Ovary (tissue), 10 donors: ENCODE measurements at places on chromosomes 6 and 20. TPM values are rescaled to one million over a fixed set of nuclear protein-coding genes. Genes with fewer than 3 reads are reported as not detected.

DNA sequence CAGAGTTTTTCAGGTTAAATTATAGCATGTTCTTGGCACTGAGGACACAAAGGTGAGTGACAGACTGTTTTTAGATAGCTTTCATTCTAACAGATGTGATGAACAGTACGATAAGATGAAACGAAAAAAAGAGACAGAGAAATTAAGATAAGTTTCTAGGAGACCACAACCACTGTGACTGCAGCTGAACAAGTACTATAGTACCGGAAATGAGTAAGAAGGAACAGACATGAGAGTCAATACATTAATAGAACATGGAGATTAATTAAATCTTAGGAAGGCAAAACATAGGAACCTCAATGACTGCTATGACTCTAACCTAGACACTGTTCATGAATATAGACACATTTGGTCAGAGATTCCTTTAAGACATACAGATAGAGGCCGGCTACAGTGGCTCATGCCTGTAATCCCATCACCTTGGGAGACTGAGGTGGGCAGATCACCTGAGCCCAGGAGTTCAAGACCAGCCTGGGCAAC, 40.2 kb downstream of the HBS1L start:
- peaks cover 3% of the 10 kb centered on the region for H3K27me3 ChIP-seq
- no peaks in the 10 kb centered on the region for H3K36me3 ChIP-seq
- DNase-seq = no peak
- H3K27ac ChIP-seq = no peak overlapping the region

- no peaks in the 10 kb centered on the region for H3K36me3 ChIP-seq
- no peak overlapping the region for H3K27ac ChIP-seq
- H3K27me3 ChIP-seq = no peaks in the 10 kb centered on the region
- no peaks in the 10 kb centered on the region for H3K4me1 ChIP-seq
- no peak for DNase-seq
Measured at GRCh38 chr20:24616258-24617079, 147.0 kb downstream of the SYNDIG1 start.

DNA sequence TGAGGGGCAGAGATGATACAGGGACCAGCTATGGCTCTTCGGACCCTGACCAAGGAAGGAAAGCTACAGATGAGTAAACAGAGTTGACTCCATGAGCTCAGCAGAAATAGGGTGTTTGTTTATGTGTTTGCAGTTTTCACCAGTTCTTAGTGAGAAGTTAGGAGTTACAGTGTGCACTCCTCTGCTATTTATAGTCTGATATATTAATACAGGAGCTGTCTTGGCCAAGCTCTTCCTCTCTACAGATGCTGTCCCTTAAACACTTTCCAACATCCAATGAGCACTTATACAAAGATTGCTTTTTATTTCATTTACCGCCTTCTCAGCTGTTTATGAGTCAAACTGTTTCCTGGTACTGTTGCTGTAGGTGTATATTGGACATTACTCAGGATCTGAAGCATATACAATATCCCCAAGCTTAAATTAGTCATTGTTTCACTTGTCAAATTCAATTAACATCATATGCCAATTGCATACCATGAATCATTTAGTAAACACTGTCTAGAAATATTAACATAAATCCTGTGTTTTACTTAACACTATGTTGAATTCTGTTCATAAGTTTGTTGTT, 618.0 kb downstream of the PRKN start:
- no peak overlapping the region for H3K27ac ChIP-seq
- no peak overlapping the region for H3K4me3 ChIP-seq
- H3K4me1 ChIP-seq = no peaks in the 10 kb centered on the region
- DNase-seq = no peak

DNA sequence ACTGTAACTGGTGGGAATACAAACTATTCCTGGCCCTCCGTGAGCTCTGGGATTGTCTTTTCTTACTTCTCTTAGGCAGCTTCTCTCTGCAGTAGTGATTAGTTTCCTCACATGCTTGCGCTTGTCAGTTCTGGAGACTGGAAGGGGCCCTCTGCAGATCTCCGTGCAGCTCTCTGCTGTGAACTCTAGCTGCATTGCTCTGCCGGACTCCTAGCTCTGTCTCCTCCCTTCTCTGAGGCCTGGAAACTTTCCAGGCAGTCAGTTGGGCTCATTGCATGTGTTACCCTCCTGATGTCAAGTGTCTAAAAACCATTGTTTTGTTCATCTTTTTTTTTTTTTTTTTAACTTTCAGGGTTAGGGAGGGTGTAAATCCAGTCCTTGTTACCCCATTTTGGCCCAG, 102.3 kb downstream of the CTNNBL1 start:
- no peaks in the 10 kb centered on the region for H3K4me1 ChIP-seq
- no peak overlapping the region for H3K4me3 ChIP-seq

DNA sequence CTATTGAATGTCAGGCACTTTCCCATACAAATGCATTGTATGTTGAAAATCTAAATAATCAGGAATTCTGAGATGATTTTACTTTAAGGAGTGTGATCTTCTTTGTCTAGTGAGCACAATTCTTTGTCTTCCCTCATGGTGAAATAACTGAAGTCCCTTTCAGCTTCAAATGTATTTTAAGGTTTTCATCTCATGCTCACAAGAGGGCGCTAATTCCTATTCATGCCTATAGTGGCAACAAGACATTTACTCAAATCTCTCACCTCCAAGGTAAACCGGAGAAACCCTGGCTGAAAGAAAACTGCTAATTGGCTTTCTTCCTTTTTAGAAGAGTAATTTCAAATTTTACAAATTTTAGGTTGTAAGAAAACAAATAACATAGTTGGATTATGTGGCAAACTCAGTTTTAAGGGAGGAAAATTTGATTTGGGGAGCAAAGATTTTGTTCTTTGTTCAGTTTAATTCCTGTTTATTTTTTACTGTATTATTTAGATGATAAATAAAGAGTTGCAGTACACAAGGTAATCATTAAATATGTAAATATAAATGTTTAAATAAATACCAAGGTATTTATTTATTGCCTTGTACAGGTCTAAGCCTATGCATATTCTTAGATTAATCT, 69.1 kb downstream of the SLC35F1 start:
- H3K27ac ChIP-seq = no peak overlapping the region
- H3K4me1 ChIP-seq = no peaks in the 10 kb centered on the region
- H3K36me3 ChIP-seq = no peaks in the 10 kb centered on the region
- H3K27me3 ChIP-seq = no peaks in the 10 kb centered on the region
- no peak overlapping the region for H3K4me3 ChIP-seq

GRCh38 chr20:42721923-42722322, 467.8 kb downstream of the PTPRT start:
- H3K27ac ChIP-seq = no peak overlapping the region
- no peaks in the 10 kb centered on the region for H3K27me3 ChIP-seq
- no peaks in the 10 kb centered on the region for H3K4me1 ChIP-seq
- H3K4me3 ChIP-seq = no peak overlapping the region

GRCh38 chr20:38203981-38204357, 38.9 kb upstream of the TGM2 start:
- no peaks in the 10 kb centered on the region for H3K36me3 ChIP-seq
- no peak overlapping the region for H3K27ac ChIP-seq
- H3K4me1 ChIP-seq = no peaks in the 10 kb centered on the region
- no peak overlapping the region for H3K4me3 ChIP-seq

GRCh38 chr20:46011631-46012482, 3.1 kb downstream of the MMP9 start:
- DNase-seq = peak; percentile 28
- H3K36me3 ChIP-seq = no peaks in the 10 kb centered on the region
- H3K4me1 ChIP-seq = no peaks in the 10 kb centered on the region
- H3K27me3 ChIP-seq = peaks cover 5% of the 10 kb centered on the region

- H3K36me3 ChIP-seq = no peaks in the 10 kb centered on the region
- H3K27me3 ChIP-seq = no peaks in the 10 kb centered on the region
- H3K4me3 ChIP-seq = no peak overlapping the region
- H3K4me1 ChIP-seq = no peaks in the 10 kb centered on the region
Measured at GRCh38 chr6:138654715-138655634, 118.6 kb upstream of the CCDC28A start.

DNA sequence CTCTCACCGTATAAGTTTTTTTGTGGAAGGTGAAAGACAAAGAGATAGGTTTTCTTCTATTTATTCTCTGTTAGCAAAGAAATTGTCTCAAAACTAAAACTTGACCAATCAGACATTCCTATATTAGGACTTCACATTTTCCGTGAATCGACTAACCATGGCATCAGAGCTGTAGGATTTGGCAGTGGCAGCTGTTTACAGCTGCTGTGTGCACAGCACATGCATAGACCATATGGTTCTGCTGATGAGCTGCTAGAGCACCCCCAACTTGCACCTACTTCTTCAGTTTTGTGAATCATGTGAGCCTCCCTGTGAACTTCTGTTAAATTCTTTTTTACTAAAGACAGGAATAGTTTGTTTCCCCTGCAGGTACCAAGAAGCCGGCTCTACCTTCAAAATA, 157.9 kb downstream of the RFX6 start:
- H3K36me3 ChIP-seq = no peaks in the 10 kb centered on the region
- no peak overlapping the region for H3K27ac ChIP-seq
- no peak for DNase-seq
- H3K4me3 ChIP-seq = no peak overlapping the region
- no peaks in the 10 kb centered on the region for H3K27me3 ChIP-seq

The GATA5 gene
- 0.13 TPM for total RNA-seq

The TRERF1 gene
- total RNA-seq = 11.7 TPM

The IBTK gene
- total RNA-seq = 28.0 TPM

The CNKSR3 gene
- total RNA-seq = 14.6 TPM

The SPTLC3 gene
- total RNA-seq = 9.2 TPM

The COL9A3 gene
- 1.5 TPM for total RNA-seq

The TCF21 gene
- 34.1 TPM for total RNA-seq

The ID1 gene
- total RNA-seq = 215 TPM

The OR2H1 gene
- not detected for total RNA-seq
